NCI-H1092 treated with DMSO at 0.1 percent for 48 hours (cell line): ENCODE measurements at places on chromosomes 5 and 9.

GRCh38 chr5:17282283-17283120, 65.1 kb downstream of the BASP1 start:
- DNase-seq = no peak

GRCh38 chr9:101311758-101312420, 72.9 kb downstream of the BAAT start:
- DNase-seq = peak; percentile 78

DNA sequence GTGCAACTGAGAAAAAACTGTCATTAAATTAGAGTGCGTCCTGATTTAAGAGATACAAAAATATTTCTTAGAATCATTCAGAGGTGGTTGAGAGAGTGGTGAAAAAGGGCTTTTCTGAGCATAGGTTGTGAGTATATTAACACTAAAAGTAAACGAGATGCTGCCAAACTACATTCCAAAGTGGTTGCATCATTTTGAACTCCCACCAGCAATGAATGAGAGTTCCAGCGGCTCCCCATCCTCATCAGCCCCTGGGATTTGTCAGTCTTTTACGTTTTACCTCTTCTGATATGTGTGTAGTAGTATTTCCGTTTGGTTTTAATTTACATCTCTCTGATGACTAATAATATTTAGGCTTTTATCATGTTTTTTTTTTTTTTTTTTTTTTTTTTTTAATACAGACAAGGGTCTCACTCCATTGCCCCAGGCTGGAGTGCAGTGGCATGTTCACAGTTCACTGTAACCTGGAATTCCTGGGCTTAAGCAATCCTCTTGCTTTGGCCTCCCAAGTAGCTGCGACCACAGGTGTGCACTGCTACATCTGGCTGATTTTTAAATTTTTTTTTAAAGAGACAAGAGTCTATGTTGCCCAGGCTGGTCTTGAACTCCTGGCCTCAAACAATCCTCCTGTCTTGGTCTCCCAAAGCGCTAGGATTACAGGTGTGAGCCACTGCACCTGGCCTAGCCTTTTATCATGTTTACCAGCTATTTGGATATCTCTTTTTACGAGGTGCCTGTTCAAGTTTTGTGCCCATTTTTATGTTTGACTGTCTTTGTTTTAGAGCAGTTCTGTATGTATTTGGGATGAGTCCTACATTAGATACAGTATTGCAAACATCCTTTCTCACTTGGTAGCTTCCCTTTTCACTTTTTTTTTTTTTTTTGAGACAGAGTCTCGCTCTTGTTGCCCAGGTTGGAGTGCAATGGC, 17.0 kb downstream of the PRRT1B start:
- DNase-seq = no peak

DNA sequence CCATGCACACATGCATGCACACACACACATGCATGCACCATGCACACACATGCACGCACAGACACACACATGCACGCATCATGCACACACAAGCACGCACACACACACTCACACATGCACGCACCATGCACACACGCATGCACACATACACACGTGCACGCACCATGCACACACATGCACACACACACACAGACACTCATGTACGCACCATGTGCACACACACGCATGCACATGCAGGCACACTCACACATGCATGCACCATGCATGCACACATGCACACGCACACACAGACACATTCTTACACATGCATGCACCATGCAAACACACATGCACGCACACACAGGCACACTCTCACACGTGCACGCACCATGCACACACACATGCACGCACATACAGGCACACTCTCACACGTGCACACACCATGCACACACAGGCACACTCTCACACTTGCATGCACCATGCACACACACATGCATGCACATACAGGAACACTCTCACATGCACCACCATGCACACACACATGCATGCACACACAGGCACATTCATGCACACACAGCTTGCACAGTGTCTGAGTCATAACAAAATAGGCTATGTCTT, 117.5 kb downstream of the TENT4A start:
- no peak for DNase-seq

- no peak for DNase-seq
Observed at GRCh38 chr9:107870927-107871680, 381.5 kb upstream of the KLF4 start.

GRCh38 chr5:55159763-55160492, at the start of gene GPX8:
Gene GPX8, plus strand, starts transcription at chr5:55160171. Its CDS starts 22 bp downstream, at chr5:55160193.
- DNase-seq = peak; percentile 3

GRCh38 chr5:40432836-40433235, 246.9 kb upstream of the PTGER4 start:
- no peak for DNase-seq

DNA sequence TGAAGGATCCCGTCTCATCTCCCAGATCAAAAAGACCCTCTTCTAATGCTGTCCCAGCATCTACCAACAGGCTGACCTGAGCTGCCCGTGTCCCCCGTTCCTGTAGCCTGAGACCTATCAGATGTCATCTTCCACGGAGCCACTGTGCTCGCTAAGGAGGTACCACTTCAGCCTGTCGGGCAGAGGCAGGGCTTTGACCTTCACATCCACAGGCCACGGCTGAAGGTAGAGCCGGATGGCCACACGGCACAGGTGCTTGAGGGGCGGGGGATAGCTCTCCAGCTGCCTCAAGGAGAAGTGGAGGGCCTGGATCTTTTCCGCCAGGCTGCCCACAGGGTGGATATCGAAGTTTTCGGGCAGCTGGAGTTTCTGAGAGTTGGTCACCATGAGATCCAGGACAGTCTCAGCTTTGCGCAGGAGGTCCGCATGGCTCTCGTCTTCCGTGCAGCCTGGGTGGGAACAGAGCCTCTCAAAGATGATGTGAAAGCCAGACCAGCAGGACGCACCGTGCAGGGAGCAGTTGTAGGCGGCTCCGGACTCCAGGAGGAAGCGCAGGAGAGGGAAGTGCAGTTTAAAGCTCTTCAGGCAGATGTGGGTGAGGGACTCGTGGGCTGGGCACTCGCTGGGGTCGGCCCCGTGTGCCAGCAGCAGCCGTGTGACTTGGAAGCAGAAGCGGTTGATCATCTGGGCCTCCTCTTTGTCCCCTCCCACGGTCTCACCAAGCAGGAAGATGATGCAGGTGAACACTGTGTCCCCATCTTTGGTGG, 4.1 kb downstream of the ASB6 start:
- no peak for DNase-seq
